NCI-H774 (cell line): ENCODE measurements at places on chromosomes 4 and X.

DNA sequence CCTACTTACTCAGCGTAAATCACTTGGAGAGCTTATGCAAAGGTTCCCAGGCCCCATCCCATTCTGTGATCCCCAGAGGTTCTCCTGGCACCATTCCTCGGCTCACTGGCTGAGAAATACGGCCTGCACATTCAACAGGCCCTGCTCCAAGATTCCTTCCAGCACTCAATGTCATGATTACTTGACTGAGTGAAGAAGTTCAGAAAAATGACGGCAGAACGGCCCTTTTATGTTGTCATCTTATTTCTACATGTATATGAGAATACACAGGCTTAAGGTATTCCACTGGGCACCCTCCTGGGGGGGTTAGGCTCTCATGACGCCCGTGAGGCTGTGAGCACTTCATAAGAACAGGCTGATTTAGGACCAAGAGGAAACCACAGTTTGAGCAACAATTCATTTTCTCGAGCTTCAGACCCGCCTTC, 190.6 kb downstream of the NSUN7 start:
- no peak for DNase-seq

DNA sequence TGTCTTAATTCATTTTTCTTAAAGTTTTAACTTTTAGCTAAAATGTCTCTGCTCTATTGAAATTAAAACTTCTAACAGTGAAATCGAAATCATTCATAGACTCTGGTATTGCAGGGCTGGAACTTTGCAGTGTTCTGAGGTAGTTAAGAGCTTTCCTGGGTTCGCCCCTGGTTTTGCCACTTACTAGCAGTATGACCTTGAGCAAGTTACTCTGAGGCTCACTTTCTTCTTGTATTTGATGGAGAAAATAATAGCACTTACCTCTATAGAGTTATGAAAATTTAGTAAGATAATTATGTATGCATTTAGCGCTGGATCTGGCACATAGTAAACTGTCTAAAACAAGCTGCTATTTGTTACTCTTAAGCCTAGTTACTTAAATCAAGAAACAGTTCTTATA, 1.7 kb downstream of the SLAIN2 start:
- DNase-seq, result no peak

- DNase-seq, result no peak
These were observed 509.1 kb downstream of the PPP4R3C start for GRCh38 chrX:26954029-26954428.

- DNase-seq, result no peak
These were observed 30.2 kb downstream of the AFF2 start for GRCh38 chrX:148530464-148531077.

DNA sequence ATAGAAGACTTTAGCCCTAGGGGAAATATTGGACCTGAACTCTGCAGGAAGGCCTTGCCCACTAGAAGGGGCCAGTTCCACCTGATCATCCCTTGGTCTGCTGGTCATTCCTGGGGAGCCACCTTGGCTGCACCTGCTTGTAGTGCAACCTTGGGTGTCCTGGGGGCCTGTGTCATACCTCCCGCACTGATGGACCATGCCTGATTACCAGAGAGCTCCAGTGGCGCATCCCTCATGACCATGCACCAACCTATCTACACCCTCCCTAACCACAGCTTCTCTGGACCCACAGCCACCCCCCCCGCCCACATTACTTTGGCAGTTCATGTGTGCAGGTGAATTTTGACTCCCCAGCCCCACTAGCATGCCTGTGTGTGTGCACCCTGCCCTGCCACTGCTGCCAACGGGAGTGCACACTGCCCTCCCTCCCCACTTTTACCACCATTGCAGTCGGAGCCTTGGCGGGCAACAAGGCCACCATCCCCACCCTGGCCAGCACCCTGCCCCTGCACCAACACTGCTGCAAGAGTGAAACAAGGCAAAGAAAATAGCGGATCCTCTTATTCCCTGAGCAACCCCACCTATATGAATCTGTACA, 208.1 kb downstream of the FAM47B start:
- no peak for DNase-seq
